ENCODE measurements at places on chromosomes 4 and X. TPM values are rescaled to one million over a fixed set of nuclear protein-coding genes. Genes with fewer than 3 reads are reported as not detected.

ASMT gene
- 0.36 TPM for total RNA-seq

ARHGEF6 gene
- total RNA-seq = 0.42 TPM

FAM236A gene
- not detected for total RNA-seq

PWWP3B gene
- 1.4 TPM for total RNA-seq

PAGE2 gene
- total RNA-seq = not detected

GLOD5 gene
- not detected for total RNA-seq

GPR34 gene
- total RNA-seq = not detected

PDHA1 gene
- total RNA-seq = 203 TPM

LRIT3 gene
- total RNA-seq = 0.17 TPM

DNA sequence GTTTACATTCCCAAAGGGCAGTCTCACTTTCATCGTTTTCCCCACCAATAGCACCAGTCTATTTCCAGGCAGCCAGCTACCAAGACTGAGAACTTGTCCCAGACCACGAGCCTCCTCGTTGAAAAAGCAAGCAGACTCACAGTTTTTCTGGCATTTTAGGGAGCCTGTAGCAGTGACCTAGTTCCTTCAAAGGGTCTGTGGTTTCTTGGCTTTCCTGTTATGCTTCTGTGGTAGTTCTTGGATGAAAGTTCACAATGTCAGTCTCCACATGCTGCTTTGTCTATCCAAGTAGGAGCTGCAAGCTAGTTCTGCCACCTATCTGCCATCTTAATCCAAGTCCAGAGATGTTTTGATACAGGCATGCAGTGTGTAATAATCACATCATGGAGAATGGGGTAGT is 151.6 kb upstream of the ZC4H2 start:
- H3K36me3 ChIP-seq = peaks cover 38% of the 10 kb centered on the region
- DNase-seq = no peak
- no peaks in the 10 kb centered on the region for H3K4me1 ChIP-seq
- no peak overlapping the region for H3K4me3 ChIP-seq

- no peaks in the 10 kb centered on the region for H3K4me1 ChIP-seq
- no peaks in the 10 kb centered on the region for H3K27me3 ChIP-seq
- no peak for DNase-seq
- H3K4me3 ChIP-seq = no peak overlapping the region
Observed at GRCh38 chr4:121139533-121140222, 24.4 kb downstream of the TNIP3 start.

DNA sequence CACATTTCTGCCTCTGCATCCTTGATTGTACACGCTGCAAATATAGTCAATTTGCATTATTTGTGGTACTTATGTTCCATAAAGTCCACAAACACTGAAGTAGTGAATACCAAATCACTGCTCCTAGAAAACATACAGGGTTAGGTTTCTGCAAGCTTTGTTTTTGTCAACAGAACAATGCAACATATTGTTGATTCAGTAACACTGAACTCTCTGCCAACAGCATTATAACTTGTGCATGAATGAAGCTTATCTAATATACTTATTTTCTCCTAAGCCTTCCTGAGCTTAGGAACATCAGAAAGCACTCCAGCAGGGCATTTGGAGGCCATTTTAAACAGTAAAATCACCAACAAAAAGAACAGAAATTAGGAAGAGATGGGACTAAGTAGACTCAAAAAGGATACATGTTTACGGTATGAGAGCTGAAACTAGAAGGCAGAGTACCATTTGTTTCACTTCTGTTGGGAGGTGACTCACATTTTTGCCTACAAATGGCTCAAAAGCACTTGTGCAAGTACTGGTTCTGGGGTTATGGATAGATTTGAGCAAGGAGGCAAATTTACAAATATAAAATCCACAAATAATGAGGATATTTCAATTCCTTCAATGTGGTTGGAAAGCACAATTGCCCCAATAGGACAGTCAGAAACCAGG is 14.1 kb downstream of the COX18 start:
- H3K27me3 ChIP-seq = no peaks in the 10 kb centered on the region
- no peaks in the 10 kb centered on the region for H3K4me1 ChIP-seq
- H3K27ac ChIP-seq = peak overlapping the region; percentile 47
- peaks cover 10% of the 10 kb centered on the region for H3K36me3 ChIP-seq

GRCh38 chr4:112038861-112039260 is 106.4 kb upstream of the FAM241A start:
- peaks cover 3% of the 10 kb centered on the region for H3K27me3 ChIP-seq
- no peak for DNase-seq
- no peak overlapping the region for H3K4me3 ChIP-seq
- H3K4me1 ChIP-seq = no peaks in the 10 kb centered on the region
- no peaks in the 10 kb centered on the region for H3K36me3 ChIP-seq

DNA sequence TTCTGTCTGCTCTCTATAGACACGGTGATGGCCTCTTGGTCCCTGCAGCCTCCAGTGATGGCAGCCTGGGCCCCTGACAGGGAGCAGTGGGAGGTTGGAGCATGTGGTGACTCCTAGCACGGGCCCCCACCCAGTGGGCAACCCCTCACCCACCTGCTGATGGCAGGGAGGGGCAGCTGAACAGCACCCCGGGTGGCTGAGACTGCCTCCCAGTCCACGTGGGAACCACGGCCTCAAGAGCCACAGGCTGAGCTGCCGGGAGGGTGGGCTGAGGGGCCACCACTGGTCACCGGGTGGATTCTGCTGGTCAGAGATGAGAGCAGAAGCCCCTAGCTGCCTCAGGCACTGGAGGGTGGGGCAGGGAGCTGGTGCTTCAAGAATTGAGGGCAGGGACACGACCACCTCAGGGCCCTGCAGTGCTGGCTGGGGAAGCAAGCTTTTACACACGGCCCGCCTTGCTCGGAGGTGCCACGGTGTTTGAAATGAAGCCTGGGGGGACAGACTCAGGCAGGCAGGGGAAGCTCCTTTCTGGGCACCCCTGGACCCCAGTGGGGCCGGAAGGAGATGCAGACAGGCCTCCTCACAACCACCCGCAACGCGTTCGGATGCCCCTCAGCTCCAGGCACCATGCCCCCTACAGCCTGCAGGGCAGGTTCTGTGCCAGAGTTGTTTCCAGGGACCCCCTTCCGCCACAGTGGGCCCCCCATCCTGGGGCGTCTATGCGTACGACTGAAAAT is 6.3 kb upstream of the HAUS3 start:
- H3K27ac ChIP-seq = no peak overlapping the region
- no peak overlapping the region for H3K4me3 ChIP-seq
- H3K27me3 ChIP-seq = no peaks in the 10 kb centered on the region

GRCh38 chr4:80434238-80434637 is 98.7 kb downstream of the CFAP299 start:
- DNase-seq = no peak
- no peak overlapping the region for H3K27ac ChIP-seq
- no peaks in the 10 kb centered on the region for H3K36me3 ChIP-seq
- H3K4me3 ChIP-seq = no peak overlapping the region
- peaks cover 5% of the 10 kb centered on the region for H3K27me3 ChIP-seq

- H3K4me1 ChIP-seq = no peaks in the 10 kb centered on the region
- peaks cover 6% of the 10 kb centered on the region for H3K27me3 ChIP-seq
- no peaks in the 10 kb centered on the region for H3K36me3 ChIP-seq
Observed at GRCh38 chrX:40201329-40201885, 103.6 kb upstream of the BCOR start.

DNA sequence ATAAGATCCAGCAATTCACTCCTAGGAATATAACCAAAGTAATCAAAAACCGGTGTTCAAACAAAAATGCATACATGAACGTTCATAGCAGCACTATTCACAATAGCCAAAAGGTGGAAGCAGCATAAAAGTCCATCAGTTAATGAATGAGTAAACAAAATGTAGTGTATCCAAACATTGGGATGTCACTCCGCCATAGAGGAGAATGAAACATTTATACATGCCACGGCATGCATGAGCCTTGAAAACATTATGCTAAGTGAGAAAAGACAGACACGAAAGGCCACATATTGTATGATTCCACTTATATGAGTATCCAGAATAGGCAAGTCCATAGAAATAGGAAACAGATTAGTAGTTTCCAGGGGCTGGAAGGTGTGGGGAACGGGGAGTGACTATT is 11.0 kb upstream of the PDLIM3 start:
- H3K27ac ChIP-seq = no peak overlapping the region
- no peaks in the 10 kb centered on the region for H3K36me3 ChIP-seq
- no peaks in the 10 kb centered on the region for H3K4me1 ChIP-seq
- no peak for DNase-seq
- no peak overlapping the region for H3K4me3 ChIP-seq

DNA sequence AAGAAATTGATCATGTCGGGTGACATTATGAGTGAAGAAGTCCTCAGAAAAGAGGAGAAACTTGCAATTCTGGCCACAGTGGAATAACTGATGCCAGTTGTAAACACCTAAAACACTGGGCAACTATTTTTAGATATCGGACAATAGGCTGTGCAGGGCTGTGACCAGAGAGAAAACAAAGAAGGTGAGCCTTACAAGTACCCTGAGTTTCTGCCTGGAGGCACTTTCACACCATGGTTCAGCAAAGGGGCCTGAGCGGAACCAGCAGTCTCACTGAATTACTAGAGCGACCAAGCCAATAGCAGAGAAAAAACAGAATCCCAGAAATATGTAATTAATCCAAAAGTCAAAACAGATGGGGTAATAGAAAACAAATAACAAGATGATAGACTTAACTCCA is 11.2 kb downstream of the IRAK1 start:
- no peaks in the 10 kb centered on the region for H3K27me3 ChIP-seq
- peaks cover 5% of the 10 kb centered on the region for H3K4me1 ChIP-seq
- peaks cover 7% of the 10 kb centered on the region for H3K36me3 ChIP-seq
- H3K27ac ChIP-seq = no peak overlapping the region

GRCh38 chr4:171721937-171722336 is 91.3 kb upstream of the GALNTL6 start:
- DNase-seq = no peak
- H3K4me3 ChIP-seq = no peak overlapping the region
- peaks cover under 1% of the 10 kb centered on the region for H3K4me1 ChIP-seq
- H3K36me3 ChIP-seq = no peaks in the 10 kb centered on the region

DNA sequence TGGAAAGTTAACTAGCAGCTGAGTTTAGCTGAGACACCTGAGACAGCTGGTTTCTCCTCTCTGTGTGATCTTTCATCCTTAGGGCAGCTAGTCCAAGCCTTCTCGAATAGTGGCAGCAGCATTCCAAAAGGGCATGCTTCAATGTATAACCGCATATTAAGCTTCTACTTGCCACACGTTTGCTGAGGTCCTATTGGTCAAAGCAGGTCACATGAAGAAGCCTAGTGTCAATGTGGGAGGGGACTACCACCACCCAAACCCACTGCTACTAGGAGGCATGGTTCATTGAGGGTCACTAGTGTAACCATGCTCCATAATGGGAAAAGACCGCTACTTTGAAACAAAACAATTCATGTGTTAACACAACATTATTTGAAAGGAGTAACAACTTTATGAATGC is 314.9 kb upstream of the SMIM31 start:
- no peaks in the 10 kb centered on the region for H3K36me3 ChIP-seq
- H3K27ac ChIP-seq = no peak overlapping the region
- H3K4me3 ChIP-seq = no peak overlapping the region
- no peaks in the 10 kb centered on the region for H3K27me3 ChIP-seq
- no peak for DNase-seq

- no peak for DNase-seq
- H3K36me3 ChIP-seq = peaks cover 54% of the 10 kb centered on the region
- no peaks in the 10 kb centered on the region for H3K27me3 ChIP-seq
- peak overlapping the region; percentile 17 for H3K27ac ChIP-seq
- peaks cover 18% of the 10 kb centered on the region for H3K4me1 ChIP-seq
Observed at GRCh38 chr4:71389149-71389827, 50.5 kb downstream of the SLC4A4 start.

GRCh38 chrX:75051047-75051446 is 105.0 kb downstream of the ABCB7 start:
- H3K27ac ChIP-seq = no peak overlapping the region
- H3K27me3 ChIP-seq = no peaks in the 10 kb centered on the region
- DNase-seq = no peak

GRCh38 chr4:17187003-17187402 is 288.6 kb upstream of the LDB2 start:
- H3K4me1 ChIP-seq = peaks cover 11% of the 10 kb centered on the region
- DNase-seq = no peak
- H3K4me3 ChIP-seq = no peak overlapping the region
- H3K36me3 ChIP-seq = peaks cover 3% of the 10 kb centered on the region
- H3K27ac ChIP-seq = no peak overlapping the region

- DNase-seq = no peak
- no peaks in the 10 kb centered on the region for H3K27me3 ChIP-seq
- no peak overlapping the region for H3K27ac ChIP-seq
- H3K4me3 ChIP-seq = no peak overlapping the region
Observed at GRCh38 chr4:180832073-180832472, 1411.1 kb upstream of the TENM3 start.

- no peak for DNase-seq
- H3K27me3 ChIP-seq = no peaks in the 10 kb centered on the region
- H3K4me3 ChIP-seq = no peak overlapping the region
- no peaks in the 10 kb centered on the region for H3K4me1 ChIP-seq
- no peak overlapping the region for H3K27ac ChIP-seq
Observed at GRCh38 chrX:113770071-113770470, 813.8 kb upstream of the HTR2C start.

GRCh38 chr4:94240384-94240783 is 32.7 kb downstream of the SMARCAD1 start:
- no peak overlapping the region for H3K4me3 ChIP-seq
- H3K36me3 ChIP-seq = peaks cover 17% of the 10 kb centered on the region
- no peaks in the 10 kb centered on the region for H3K4me1 ChIP-seq
- H3K27ac ChIP-seq = no peak overlapping the region
- no peak for DNase-seq

DNA sequence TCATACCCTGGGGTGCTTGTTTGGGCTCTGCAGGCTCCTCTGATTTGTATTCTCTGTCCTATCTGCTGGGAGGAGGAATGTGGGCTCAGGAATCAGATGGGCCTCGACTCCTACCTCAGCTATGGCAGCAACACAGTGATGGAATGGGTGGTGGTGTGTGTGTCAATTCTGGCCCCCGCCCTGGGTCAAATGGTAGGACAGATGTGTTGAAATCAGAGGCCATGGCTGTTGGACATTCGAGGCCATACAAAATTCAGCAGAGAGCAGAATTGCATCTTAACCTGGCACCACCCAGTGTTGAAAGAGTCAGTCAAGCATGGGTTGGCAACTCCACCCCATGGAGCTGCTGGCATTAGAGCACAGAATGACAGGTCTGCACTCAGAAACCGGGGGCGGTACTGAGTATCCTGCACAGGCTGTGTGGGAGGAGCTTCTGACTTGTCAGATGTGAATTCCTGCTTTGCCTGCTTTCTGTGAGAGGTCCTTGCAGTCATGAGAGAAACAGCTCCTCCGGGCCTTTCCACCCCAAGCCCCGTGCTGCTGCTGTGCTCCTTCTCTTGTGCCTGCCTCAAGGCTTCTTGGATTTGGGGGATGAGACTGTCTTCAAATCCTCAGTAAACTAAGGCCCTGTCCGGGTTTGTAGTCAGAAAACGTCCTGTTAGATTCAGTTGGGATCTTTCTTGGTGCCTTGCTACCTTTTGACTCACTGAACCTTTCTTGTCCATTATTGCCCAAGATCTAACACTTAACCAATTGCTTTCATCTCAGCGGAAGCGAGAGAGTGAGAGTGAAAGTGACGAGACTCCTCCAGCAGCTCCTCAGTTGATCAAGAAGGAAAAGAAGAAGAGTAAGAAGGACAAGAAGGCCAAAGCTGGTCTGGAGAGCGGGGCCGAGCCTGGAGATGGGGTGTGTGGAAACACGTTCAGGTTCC is 13.0 kb downstream of the DKC1 start:
- H3K27me3 ChIP-seq = no peaks in the 10 kb centered on the region
- H3K4me3 ChIP-seq = no peak overlapping the region
- no peaks in the 10 kb centered on the region for H3K4me1 ChIP-seq
